C1 segment of cervical spinal cord (tissue), 14 donors: ENCODE measurements at places on chromosomes 12 and 14.

GRCh38 chr12:67759829-67760228 is 111.3 kb downstream of the DYRK2 start:
- no peak for DNase-seq

- no peak for DNase-seq
Measured at GRCh38 chr12:110104188-110105094, 19.7 kb upstream of the IFT81 start.

GRCh38 chr12:46209914-46210872 is 58.6 kb downstream of the SLC38A1 start:
- no peak for DNase-seq

DNA sequence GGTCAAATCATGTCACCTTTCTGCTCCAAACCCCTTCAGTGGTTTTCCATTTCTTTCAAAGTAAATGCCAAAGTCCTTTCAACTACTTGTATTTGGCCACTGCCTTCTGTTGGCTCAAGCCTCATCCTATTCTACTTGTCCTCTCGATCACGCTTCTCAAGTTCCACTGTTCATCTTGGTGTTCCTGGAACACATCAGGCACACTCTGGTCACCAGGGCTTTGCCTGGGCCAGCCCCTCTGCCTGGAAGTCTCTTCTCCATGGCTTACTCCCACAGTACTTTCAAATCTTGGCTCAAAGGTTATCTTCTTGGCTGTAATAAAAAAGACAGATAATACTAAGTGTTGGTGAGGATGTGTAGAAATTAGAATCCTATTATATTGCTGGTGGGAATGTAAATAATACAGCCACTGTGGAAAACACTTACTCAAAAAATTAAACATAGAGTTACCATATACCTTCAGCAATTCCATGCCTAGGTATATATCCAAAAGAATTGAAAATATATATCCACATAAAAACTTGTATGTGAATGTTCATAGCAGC is 17.3 kb upstream of the PPFIBP1 start:
- no peak for DNase-seq

DNA sequence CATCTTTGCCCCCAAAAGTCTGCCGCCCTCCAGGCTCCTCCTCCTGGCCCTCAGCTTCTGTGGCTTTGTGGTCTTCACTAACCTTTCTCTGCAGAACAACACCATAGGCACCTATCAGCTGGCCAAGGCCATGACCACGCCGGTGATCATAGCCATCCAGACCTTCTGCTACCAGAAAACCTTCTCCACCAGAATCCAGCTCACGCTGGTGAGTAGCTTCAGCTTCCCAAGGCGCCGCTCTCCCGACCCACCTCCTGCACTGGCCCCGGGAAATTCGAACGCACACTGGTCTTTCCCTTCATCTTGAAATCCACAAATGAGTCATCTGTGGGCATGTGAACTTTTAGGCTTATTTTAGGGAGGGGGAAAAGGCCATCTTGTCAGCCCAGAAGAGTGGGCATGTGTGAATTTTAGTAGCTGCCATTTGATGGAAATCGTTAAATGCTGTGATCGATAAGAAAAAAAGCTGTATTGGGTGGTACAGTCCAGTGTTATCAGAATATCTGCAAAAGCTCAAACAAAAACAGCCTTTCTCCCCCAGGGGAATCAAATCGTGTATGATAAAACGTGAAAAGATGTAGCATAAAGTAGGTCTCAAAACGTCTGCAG is 700 bp downstream of the SLC35E3 start:
- DNase-seq = peak; percentile 80

GRCh38 chr14:92529903-92530302 is 16.3 kb downstream of the RIN3 start:
- DNase-seq = no peak

DNA sequence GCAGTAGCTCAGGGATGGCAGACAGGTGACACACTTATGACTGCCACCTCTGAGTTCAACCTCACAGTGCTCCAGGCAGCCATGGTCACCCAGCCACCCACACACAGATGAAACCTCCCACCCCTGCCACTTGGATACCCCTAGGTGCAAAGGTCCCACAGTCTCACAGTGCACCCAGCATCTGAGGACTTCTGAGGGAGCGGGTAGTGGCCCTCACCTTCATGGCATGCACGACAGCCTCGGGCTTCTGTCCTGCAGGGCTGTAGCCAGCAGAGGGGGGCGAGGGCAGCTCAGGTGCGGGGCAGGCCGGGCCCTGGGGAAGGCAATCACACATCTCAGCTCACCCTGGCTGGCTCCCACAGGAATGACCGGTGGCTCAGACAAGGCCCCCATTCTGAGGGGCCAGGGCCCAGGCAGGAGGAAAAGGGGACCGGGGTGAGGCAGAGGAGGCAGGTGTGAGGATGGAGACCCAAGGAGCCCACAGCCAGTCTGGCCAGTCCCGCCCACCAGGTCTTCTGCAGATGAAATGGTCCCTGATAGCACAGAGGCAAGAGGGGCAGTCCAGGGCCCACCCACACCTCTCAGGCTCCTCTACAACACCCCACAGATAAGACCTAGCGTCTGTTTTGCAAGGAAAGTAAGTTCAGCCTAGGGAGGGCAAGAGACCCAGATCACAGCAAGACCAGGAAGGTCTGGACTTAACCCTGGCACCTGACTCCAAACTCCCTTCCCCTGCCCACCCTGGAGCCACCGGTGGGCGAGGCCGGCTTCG is 35.8 kb downstream of the CCNK start:
- no peak for DNase-seq
